OCI-M1 (cell line): ENCODE measurements at places on chromosomes 13 and 19.

- peak; percentile 13 for DNase-seq
Observed at GRCh38 chr13:37608750-37609339, 10.3 kb upstream of the POSTN start.

GRCh38 chr19:42158926-42159325, 26.7 kb upstream of the POU2F2 start:
- DNase-seq = no peak

DNA sequence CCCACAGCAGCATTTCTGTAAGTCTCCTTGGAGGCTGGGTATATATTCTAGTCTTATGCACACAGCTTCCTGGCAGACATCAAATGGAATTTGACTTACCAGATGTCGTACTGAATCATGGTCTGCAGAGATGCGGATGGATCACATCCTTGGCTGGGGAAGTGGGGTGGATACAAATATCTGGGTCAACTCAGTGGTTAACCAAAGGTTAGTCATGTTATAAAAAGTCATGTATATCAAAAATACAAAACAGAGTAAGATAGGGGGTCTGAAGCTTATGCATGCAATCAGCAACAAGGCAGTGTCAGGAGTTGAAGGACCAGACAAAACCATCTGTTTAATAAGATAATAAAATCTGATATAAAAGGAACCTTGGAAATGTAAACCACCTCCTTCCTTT, 61.9 kb downstream of the WASF3 start:
- peak; percentile 6 for DNase-seq

DNA sequence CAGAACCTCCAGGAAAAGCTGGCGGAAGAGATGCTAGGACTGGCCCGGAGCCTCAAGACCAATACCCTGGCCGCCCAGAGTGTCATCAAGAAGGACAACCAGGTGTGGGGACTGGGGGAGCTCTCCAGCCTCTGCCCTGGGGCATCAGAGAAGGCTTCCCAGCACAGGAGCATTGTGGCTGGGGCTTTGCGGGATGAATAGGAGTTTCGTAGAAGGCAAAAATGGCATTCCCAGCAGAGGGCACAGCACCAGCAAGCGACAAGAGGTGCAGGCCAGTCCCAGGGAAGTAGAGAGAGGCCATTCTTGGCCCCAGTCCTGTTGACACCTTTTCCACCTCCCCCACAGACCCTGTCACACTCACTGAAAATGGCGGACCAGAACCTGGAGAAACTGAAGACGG, 4.1 kb downstream of the USE1 start:
- DNase-seq = no peak

GRCh38 chr13:87669379-87669978, 1.7 kb upstream of the SLITRK5 start:
- peak; percentile 80 for DNase-seq

GRCh38 chr13:51494156-51494555, 41.3 kb upstream of the INTS6 start:
- no peak for DNase-seq

DNA sequence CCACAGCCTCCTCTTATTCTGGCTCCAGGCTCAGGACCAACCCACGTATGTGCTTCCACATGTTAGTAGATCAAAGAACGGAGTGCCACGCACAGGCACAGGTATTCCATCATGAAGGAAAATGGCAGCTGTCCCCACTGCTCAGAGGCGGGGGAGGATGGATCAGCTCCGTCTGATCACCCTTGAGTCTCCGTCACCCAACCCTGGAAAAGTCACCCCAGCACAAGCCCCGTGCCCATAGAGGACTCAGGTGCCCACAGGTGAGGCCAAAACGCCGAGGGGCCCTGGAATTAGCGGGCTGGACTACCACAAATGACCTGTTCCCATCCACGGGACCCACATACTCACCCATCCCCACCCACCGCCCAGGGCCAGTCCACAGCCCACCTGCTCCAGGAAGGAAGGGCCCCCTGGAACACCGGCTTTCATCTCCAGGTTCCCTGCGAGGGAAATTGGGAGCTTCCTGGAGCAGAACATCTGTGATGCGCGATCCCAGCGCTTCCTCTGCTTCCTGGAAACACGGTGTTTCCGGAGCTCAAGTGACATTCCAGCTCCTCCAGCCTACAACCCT, 120.5 kb upstream of the SPACA7 start:
- DNase-seq = no peak

- no peak for DNase-seq
Observed at GRCh38 chr13:109314101-109314500, 472.3 kb downstream of the IRS2 start.

GRCh38 chr13:109586509-109587346, 199.7 kb downstream of the IRS2 start:
- DNase-seq = no peak

DNA sequence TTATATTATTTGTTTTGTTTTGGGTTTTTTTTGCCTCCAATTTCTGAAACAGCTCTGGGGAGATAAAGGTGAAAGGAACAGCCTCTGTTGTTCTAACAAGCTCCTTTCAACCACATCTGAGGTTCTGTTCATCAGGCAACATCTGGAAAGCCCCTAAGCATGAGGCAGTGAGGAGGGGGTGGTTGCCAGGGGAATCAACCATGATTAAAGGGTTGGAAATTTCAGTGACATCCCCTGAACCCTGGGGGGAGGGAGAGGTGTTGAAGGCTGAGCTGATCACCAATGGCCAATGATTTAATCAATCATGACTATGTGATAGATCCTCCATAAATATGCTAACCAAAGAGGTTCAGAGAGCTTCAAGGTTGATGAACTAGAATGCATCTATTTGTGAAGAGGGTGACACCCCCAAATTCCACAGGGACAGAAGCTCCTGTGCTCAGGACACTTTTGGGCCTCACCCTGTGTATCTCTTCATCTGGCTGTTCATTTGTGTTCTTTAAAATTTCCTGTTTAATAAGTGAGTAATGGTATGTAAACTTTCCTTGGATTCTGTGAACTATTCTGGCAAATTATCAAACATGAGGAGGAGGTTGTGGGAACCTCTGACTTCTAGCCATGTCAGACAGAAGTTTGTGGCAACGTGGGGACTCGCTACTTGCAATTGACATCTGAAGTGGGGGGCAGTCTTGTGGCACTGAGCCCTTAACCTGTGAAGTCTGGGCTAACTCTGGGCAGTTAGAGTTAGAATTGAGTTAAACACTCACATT, 221.3 kb downstream of the NHLRC3 start:
- no peak for DNase-seq

- no peak for DNase-seq
Observed at GRCh38 chr19:1839658-1840540, 8.4 kb downstream of the REXO1 start.

- DNase-seq = no peak
Observed at GRCh38 chr19:6590258-6590826, 608 bp downstream of the CD70 start.
